ENCODE measurements at places on chromosomes 4 and X.

DNA sequence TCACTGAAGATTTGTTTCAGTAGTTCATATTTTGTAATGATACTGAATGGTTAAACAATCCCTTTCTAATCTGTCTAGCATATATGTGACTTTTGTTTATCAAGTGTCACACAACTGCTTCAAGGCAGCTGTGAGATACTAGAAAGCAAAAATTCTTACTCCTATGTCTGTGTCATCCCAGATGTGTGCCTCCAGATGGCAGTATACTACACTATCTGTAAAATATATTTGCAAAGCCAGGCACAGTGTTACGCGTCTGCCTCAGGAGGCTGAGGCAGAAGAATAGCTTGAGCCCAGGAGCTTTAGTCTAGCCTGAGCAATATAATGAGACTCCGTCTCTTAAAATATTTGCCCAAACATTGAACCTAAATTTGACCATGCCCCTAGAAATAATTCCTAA lies 4.0 kb downstream of the NUDT10 start:
- DNase-seq: no peak

DNA sequence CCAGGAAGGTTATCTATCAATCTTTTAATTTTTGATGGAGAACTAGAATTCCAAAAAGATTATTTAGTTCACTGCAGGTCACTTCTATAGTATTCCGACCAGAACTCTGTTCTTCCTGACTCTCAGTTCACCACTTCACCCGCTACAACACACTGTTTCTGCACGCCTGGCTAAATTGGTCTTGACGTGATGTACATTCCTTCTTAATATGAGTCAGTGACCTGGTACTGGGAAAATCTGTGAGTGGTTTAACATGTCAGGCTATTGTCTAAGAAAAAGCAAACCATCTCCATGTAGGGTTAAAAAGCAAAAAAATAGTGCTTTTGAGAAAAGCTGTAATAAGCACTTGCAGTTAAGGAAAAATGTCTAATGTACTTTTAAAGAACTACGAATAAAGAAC lies 120.4 kb downstream of the NDST3 start:
- DNase-seq: no peak

- no peak for DNase-seq
These were observed 117.5 kb downstream of the AFAP1 start for GRCh38 chr4:7822137-7822505.

- no peak for DNase-seq
These were observed 181.7 kb upstream of the IGFBP7 start for GRCh38 chr4:57291911-57292310.

GRCh38 chrX:4690521-4690920 lies 977.1 kb upstream of the PRKX start:
- no peak for DNase-seq

DNA sequence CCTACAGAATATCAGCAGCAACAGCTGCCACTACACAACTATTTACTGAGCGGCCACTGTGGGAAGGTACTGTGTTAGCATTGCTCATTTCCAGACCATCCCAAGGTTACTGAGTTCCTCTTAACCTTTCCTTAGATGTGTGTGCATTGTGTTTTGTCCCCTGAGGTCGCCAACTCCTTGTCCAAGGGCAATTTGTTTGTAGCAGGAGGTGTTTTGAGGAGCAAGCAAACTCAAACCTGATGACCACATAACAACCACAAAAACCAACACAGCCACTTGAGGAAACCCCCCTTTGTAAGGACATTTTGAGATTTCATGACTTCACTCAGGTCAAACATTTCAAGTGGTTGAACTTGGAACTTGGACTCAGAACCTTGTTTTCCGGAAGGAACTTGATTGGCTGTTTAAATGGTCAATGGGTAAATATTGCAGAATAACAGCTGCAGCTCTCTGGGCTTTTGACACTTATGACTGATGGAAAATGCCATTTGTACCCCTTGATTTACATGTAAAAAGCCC lies 122.3 kb downstream of the MID1IP1 start:
- no peak for DNase-seq

Data from C1 segment of cervical spinal cord (tissue), 14 donors.